ENCODE measurements at places on chromosomes 13 and 19.
A peak's percentile ranks its signal among the peaks of the same experiment; 100 is the strongest.

GRCh38 chr19:2042485-2043250 lies 8.4 kb downstream of the MKNK2 start:
- peak; percentile 7 for ATAC-seq

DNA sequence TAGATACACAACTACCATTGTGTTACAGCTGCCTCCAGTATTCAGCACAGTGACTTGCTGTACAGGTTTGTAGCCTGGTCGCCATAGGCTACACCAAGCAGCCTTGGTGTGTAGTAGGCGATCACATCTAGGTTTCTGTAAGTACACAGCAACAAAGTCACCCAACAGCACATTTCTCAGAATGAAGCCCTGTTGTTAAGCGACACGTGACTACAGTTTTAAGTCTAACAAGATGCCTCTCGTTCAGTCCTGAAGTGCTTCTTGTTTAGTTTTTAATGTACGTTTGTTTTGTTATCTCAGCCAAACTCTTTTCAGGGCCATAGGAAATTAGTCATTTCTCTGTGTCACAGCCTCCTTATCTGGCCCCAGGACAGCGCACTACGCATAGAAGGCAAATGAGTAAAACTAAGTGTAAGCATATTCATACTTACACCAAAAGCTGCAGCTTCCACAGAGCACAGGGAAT lies 50.0 kb upstream of the GPR183 start:
- no peak for ATAC-seq

DNA sequence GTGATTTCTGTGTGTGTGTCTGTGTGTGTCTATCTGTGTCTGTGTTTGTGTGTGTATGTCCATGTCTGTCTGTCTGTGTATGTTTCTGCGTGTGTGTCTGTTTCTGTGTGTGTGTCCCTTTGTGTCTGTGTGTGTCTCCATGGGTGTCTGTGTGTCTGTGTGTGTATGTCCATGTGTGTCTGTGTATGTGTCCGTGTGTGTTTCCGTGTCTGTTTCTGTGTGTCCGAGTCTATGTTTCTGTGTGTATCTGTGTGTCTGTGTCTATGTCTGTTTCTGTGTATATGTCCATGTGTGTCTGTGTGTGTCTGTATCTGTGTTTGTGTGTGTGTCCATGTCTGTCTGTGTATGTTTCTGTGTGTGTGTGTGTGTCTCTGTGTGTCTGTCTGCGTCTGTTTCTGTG lies 276.3 kb upstream of the SOX1 start:
- ATAC-seq: no peak

DNA sequence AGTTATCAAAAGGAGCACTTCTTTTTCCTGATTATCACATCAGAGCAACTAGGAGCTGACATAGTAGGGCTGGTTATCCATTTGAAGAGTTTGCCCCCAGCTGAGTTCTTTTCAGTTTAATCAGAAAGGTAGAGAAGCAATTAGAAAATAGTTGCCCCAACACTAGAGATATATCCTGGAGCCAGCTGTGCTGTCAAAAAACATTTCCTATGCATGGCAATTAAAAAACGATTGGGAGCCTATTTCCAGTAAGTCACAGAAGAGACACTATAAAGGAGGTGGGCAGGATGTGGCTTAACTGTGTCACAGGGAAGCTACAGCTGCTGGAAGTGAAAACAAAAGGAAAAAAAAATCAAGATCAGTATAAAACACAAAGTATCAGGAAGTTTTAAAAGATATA lies 155.7 kb upstream of the SLITRK1 start:
- ATAC-seq: no peak

GRCh38 chr19:9945319-9945966 lies 9.1 kb upstream of the OLFM2 start:
- peak; percentile 97 for ATAC-seq

- no peak for ATAC-seq
Observed at GRCh38 chr19:3608079-3608641, 1.5 kb upstream of the TBXA2R start.

DNA sequence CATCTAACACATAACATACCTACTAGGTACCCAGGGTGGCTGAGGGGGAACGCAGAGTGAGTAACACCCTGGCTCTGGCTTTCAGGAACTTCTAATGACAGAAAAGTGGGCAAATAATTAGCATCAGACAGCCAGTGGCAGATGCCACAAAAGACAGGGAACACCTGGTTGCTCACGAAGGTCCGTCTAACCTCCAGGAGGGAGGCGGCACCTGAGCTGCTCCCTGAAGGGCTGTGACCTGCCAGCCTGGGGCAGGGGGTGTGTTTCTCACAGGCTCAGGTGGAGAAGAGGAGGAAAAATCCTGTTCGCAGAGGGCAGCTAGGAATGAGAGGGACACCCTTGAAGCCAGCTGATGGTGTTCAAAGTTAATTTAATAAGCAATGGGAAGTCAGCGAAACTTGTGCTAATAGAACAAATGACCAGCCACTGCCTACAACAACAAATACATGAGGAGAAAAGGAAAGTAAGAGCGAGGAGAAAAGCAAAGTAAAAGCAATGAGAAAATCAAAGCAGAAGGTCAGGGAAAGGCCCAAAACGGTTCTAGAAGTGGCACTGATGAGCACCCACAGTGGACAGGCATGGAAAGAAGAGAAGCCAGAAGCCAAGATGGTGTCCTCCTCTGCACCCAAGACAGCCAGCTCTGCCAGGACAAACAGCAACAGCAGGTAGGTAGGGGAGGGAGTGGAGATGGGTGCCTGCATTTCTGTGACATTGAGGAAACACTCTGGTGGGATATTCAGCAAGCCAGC lies 87.3 kb downstream of the STK24 start:
- ATAC-seq: no peak

DNA sequence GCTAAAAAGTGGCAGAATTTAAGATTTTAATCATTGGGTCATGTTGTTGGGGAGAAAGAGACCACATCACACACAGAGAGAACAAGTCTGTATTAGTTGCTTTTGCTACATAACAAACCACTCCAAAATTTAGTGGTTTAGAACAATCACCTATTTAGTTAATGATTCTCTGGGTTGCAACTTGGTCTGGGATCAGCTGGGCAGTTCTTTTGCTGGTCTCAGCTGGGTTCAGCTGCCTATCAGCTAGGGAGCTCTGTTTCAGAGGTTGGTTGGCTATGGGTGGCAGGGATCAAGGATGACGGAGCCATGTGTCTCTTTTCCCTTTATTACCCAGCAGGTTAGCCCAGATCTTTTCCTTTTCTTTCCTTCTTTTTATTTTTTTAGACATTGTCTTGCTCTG lies 8.9 kb downstream of the PINLYP start:
- ATAC-seq: no peak

- no peak for ATAC-seq
Observed at GRCh38 chr13:48660361-48661076, 6.8 kb downstream of the CYSLTR2 start.

DNA sequence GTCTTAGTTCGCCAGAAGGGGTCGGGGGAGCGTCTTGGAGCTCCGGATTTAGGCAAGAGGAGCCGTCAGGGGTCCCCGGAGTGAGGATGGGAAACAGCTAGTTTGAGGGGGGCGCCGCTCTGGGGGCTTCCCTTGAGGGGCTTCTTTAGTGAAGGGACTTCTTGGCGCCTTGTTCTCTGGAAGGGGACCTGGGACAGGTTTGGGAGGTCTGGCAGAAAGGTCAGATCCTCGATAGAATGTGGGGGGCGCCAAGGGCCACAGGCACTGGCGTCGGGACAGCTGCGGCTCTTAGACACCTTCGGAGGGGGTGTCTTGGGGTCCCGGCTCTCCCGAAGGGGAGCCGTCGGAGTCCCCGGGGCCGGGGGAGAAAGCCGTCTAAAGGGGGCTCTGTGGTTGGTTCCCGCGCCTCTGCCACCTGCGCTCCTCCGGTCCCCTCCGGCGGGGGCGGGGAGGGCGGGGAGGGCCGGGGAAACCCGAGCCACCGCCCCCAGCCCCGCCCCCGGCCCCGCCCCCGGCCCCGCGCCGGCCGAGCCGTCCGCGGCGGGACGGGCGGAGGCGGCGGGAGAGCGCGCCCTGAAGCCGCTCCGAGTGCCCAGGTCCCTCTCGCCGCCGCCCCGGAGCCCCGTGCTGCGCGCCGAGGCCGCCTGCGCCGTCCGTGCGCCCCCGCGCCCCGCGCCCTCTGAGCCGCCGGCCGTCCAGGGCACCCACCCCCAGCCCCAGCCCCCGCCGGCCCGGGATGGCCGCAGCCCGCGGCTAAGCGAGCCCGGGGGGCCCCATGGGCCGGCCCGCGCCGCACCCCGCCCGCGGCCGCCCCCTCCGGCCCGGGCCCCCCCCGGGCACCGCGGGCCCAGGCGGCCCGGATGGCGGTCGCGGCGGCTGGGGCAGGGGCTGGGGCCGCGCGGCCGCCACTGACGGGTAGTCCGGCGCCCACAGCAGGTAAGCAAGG lies at the start of gene NRTN:
Gene NRTN, plus strand, starts transcription at position 552 of the 946 bp plus-strand sequence. CDS start 19,099 bp downstream, outside the sequence.
- ATAC-seq: peak; percentile 7

DNA sequence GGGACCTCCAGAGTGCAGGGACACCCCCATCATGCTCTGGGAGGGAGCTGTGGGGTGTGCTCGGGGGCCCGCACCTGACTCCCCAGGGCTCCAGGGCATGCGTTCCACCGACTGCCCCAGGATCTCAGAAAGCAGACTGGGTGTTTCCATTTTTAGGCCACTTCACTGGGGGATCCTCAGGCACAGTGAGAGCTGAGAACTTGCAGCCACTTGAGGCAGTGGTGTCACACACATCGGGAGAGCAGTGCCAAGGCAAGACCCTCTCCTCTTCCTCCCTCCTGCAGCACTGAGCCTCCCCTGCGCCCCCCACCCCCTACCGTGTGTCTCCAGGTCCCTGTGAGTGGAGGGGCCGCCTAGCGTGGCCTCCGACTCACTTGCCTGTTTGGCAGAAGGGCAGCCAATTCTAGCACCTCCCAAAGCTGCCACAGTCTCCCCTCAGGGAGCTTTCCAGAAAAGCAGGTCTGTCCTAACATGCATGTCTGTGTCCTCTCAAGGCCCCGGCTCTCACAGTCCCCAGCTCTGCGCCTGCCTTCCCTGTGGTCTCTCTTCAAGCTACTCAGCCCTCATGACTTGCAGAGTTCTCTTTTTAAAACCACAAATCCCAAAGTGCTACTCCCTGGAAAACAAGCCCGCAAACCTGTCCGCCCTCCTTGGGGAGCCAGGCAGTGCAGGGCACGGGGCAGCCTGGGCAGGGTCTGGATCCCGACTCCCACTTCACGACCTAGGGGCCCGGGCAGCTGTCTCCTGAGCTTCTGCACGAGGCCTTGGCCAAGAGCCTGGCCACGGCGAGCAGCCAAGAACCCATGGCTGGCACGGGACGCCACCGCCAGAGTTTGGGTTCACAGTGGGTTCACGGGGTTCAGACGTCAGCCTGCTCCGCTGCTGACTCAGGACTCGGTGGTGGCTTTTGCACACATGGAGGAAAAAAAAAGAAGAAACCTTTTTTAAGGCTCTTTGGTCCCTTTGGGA lies 94.1 kb downstream of the STK24 start:
- no peak for ATAC-seq

- ATAC-seq: no peak
Observed at GRCh38 chr13:75947448-75947847, 311.3 kb downstream of the LMO7 start.

GRCh38 chr13:47901441-47901840 lies 99.6 kb downstream of the SUCLA2 start:
- ATAC-seq: no peak

DNA sequence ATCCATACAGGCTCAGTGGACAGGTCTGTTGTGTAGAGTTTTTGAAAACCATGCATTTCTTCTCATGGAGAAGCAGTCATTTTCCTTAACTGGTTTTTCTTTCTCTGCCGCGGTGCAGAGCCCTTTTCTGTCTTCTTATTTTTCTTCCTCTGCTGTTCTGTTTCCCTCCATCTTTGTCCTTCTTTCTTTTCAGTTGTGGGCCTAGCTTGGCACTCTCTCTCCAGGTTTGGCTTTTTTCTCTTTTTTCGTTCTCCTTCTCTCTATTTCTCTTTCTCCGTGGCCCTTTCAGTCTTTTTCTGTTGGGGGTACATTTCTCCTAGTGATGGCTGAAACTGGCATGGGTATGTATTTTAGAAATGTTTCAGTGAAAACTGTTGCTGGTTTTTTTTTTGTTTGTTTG lies 24.1 kb downstream of the NFIX start:
- ATAC-seq: no peak
